Frontal cortex (tissue), 4 donors: ENCODE measurements at places on chromosomes 1 and 21. TPM values are rescaled to one million over a fixed set of nuclear protein-coding genes. Genes with fewer than 3 reads are reported as not detected.

NBPF8 gene
- total RNA-seq = 6.5 TPM

VAV3 gene
- total RNA-seq = 4.5 TPM

DNA sequence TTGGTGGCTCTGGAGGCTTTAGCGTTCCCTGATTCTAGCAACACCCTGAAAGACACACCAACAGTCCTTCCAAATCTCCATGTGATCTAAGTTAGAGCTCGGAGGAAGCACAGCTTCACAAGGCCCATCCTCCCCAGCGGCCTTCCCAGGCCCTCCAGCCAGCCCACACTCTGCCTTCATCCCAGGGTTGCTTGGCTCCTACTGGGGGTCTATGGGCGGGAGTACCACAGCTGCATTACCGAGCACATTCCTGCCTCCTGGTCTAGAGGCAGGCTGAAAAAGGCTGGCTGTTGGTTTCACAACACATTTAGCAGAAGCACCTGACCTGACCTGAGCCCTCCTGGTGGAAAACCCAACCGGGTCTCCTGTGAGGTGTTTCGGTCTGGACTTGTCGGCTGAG, 54.7 kb upstream of the TRIM67 start:
- no peak for DNase-seq

DNA sequence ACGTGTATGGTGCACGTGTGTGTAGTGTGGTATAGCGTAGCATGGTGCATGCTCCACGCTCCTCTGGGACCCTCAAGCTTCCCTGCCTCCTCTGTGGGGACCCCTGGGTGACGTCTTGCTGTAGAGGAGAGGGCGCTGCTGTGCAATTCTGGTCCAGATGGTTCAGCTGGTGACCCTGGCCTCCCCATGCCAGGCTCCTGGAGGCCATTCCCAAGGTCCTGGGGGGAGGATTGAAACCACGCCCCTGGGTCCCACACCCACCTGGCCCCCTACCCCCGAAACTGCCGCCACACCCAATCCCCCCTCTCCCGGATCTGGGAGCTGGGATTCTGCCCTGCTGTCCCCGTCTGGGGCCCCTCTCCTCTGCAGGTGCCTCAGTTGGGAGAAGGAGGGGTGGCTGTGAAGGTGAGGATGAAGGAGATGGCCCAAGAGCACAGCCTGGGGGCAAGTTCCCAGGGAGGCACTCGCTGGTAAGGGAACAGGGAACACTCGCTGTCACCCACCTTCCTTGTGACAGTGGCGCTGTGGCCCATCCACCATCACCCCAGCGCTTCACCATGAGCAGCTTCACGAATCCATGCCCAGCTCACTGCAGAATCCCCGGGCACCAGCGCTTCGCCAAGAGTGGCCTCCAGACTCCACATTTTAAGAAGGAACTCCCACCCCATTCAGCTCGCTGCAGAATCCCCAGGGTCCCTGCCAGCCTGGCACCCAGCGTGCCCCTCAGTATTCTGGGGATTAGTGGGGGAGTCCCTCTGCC, 38.0 kb downstream of the WDR4 start:
- peak; percentile 3 for DNase-seq

- DNase-seq = no peak
These were observed 1.5 kb upstream of the TTC24 start for GRCh38 chr1:156578055-156578454.
